ENCODE measurements at places on chromosomes 13 and 19.

GRCh38 chr19:48398102-48398374, 4.6 kb downstream of the GRIN2D start:
- DNase-seq, result no peak

- peak; percentile 48 for DNase-seq
Observed at GRCh38 chr13:41960211-41960636, 685 bp downstream of the VWA8 start.

GRCh38 chr13:44815623-44816022, 173.6 kb downstream of the NUFIP1 start:
- peak; percentile 95 for DNase-seq

DNA sequence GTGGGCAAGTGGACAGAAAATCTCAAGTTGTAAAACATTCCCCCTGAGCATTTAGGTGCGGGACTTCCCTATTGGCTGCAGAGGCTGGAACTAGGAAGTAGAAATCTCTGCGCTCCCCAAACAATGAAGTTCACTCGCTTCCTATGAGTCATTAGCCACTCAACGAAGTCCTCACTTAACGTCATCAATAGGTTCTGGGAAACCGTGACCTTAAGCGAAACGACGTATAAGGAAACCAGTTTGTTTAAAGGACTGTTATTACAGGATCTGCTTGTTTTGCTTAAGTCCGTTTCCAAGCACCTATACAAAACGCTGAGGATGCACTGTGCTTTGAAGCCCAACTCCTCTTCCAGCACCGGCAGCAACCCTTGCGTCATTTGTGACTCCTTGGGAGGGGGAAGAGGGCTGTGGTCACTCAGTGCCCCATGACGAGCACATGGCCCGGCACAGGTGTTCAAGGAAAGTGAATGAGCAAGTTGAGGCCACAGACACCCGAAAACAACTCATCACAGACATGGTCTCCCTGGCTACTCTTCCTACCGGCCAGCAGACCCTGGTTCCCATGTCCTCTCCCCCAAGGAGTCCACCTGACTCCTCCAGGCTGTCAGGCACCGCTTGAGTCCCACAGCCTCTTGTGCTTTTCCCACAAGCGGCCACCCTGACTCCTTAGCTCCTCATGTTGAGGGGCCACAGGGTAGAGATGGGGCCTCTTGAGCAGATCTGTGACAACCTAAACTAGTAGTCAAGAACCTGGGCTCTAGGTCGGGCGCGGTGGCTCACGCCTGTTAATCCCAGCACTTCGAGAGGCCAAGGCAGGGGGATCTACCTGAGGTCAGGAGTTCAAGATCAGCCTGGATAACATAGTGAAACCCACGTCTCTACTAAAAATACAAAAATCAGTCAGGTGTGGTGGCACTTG, 4.8 kb downstream of the RPS16 start:
- peak; percentile 98 for DNase-seq

- no peak for DNase-seq
Observed at GRCh38 chr13:114016321-114017027, 42.6 kb upstream of the C13orf46 start.

DNA sequence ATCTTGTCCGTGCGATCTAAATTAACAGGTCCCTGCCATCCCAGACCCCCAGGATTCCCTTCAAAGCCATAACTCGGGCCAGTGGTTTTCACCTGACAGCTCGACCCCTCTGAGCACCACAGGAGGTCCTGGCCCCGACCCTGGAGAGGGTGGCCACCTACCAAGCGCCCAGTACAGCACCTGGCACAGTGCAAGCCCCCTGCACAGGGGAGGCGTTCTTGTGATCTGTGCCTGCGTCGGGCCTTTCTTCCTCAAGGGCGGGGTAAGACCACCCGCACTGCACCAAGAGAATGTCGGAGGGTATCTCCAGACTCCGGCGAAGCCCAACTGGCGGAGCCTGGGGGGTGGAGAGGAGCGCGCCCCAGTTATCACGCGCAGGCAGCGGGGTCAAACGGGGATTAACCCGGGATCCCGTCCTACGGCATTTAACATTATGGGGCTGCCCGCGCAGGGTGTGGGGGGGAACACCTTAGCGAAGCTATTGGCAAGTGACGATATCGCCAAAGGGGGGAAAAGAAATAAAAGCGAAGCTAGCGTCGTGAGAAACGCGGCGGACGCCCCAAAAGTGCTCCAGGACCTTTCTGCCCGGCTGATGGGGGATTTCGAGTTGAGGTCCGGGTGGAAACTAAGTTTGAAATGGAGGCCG, 1.3 kb upstream of the HNRNPL start:
- DNase-seq, result peak; percentile 34

- no peak for DNase-seq
Observed at GRCh38 chr19:38093587-38093986, 130.4 kb downstream of the DPF1 start.
